ENCODE measurements at places on chromosomes 7 and 10.

DNA sequence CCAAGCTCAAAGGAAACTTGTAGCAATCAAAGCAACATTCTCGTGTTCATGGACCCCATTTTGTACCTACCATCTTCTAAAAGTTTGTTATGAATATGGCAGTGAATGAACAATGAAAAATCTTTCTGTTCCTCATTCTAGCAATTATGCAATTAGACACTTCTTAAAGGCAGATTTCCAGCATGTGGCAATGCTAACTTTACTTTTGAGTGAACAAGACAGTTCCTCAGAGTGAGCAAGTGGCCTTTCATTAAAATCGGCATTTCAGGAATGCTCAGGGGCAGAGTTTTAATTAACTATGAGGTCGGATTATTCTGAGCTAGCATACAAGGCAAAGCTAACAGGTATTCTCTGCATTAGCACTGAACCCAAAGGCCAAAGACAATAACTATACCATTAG, 48.4 kb upstream of the NFE2L3 start:
- DNase-seq, result no peak

- no peak for DNase-seq
These were observed 567.7 kb downstream of the ETV1 start for GRCh38 chr7:13421776-13422175.

DNA sequence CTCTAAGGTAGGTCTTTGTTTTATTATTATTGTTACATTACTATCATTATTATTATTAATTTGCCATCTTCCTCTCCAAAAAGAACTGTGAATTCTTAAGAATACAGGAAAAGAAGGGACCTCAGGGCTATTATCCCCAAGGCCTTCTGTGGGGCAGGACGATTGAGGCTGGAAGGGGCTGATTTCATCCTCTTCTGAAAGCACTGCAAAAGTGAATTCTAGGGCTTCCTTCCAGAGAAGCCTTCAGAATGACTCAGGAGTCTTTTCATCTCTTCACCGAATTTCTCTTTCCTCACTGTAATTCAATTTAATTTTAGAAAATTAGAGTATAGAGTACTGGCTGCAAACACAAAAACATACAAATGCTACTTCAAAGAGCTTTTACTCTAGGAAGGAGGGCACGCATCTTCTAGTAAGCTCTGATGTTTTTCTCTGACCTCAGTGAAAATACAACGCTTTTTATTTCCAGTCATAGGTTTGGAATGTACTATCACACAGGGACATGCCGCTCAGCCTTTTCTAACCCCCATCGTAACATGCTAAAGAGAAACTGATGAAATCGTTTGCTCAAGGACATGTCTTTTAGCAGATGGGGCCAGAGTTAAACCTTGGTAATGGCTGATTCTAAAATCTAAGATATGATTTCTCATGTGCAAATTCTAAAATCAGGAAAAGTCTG, 280.2 kb upstream of the PITRM1 start:
- DNase-seq, result peak; percentile 94

DNA sequence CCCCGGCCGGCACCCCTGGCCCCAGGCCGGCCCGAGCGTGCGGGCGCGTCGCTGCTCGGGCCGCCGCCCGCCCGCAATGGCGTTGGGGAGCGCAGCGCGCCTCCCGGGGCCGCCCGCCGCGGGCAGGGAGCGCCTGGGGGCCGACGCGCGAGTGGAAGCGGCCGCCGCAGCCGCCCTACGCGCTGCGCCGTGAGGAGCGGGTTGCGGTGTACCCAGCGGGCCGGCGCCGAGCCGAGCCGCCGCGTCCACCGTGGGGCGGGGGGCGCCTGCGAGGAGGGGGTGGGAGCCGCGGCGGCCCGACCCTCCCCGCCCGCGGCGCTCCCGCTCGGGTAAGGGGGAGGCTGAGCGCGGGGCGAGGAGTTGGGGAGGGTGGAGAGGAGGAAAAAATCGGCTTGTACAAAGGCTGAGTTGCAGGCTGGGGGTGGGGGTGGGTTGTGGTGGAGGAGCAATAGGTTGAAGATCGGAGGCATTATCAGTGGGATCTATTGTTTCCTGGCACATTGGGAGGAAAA, 473 bp downstream of the PPP1R9A start:
- DNase-seq, result no peak

GRCh38 chr7:130322615-130323014, 22.0 kb upstream of the CPA5 start:
- DNase-seq, result no peak

GRCh38 chr7:16630654-16631053, 14.9 kb downstream of the ANKMY2 start:
- no peak for DNase-seq

DNA sequence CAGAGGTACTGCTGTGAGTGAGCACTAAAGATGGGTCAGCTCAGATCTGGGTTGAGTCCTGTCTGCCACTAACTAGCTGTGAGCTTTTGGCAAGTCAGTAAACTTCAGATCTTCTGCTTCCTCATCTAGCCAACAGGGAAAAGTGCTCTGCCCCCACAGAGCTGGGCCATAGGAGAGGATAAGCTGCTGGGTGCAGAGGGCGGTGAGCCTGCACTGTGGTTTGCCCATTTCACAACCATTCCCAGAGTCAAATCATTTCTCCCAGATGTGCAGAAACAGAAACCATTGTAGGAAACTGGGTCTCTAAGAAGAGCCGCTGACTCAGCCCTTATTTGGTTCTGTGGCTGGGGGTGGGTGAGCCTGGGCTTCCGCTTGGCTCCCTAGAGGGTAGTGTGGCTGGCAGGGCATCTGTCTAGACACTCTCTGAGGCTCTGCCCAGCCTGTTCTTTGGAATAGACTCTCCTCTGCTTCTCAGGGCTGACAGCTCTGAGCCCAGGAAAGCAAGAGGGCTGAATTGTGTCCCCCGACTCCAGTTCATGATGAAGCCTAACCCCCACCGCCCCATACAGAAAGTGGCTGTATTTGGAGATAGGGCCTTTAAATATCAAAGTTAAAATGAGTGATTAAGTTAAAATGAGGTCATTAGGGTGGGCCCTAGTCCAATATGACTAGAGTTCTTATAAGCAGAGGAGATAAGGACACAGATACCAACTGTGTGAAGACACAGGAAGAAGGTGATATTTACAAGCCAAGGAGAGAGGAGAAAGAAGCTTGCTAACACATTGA, 29.5 kb upstream of the ARHGAP22 start:
- DNase-seq, result peak; percentile 96

DNA sequence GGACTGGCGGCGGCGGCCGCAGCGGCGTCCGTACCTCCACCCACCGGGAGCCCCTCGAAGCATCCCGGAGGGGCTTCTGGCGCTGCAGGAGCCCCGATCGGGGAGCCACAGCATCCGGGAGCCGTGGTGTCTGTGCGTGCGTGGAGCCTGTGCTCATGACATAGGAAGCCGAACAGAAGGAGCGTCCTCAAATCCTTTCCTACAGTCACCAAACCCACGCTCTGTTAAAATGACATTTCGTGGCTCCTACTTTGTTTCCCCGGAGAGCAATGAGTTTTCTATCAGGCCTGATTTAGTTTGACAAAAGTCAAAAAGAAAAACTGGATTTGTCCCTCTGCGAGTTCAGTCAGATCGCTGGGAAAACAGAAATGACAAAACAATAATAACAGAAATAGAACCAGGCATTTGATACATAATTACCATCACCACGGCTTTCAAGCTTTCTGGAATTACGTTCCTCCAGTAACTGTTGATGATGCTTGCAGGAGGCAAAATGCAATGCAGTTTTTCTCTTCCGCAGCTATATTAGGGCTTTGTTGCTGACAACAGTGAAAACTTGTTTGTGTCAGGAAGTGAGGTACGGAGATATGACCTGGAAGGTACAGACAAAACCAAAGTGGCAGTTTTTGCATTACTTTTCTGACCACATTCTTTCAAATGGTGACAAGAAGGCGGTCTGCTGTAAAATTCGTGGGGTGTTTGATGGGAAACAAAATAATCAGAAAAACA, 219.3 kb upstream of the MKLN1 start:
- peak; percentile 58 for DNase-seq

- DNase-seq, result no peak
These were observed 61.4 kb upstream of the CTBP2 start for GRCh38 chr10:125221716-125222115.

GRCh38 chr7:104124469-104124868, 83.3 kb downstream of the ORC5 start:
- DNase-seq, result no peak

DNA sequence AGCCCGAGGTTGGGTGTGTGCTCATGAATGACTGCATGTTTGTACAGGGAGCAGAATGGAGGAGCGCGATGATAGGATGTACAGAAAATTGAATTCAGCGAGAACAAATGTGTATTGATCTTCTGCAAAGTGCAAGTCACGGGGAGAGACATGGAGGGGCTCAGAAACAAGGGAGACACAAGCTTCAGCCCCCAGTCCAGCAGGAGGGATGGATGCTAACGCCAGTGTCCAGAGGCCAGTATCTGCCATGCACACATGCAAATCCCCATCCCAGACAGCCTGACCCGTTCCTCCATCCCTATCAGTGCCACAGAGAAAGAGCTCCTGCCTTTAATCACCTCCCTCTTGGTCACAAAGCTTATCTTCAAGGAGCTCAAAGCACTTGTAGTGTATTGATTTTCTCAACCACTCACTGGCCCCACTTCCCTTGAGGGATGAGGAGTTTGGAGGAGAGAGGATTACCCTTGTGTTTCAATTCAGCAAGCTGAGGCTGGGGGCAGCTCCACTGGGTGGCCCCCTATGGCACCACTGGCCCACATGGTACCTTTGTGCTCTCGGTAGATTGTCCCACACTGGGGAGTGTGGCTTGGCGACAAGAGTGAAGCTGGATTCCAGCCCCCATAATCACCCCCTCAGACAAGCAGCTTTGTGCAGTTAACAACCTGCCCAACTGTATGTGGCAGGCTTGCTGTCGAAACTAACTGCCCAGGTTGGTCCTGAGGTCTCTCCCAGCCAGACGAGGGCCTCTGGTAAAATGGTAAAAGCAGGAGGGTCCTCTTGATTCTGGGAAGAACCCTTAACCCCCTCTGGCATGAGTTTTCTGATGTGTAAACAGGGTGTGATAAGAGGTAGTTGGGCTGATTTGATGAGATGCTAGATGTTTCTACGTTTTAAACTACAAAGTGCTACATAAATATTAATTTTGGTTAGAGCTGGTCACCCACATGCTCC, 151.6 kb upstream of the UNC5B start:
- no peak for DNase-seq

DNA sequence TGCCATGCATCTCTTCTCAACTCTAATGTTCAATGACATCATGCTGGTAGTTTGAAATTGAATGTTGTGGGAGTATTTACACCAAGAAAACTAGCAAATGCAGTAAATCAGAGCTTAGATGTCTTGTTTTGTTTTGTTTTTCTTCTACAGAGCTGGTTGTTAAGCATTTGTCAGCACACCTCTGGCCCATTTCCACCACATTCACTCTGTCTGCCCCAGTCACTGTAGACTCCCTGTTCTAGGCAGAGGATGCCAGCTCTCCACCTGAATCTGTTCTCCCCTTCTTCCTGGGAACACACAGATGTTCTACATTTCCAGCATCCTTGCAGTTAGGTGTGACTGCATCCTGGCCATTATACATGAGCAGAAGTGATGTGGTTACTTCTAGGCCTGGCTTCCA, 4.1 kb upstream of the ARHGAP22 start:
- peak; percentile 55 for DNase-seq

GRCh38 chr10:132248455-132249225, 59.1 kb downstream of the STK32C start:
- DNase-seq, result peak; percentile 20

DNA sequence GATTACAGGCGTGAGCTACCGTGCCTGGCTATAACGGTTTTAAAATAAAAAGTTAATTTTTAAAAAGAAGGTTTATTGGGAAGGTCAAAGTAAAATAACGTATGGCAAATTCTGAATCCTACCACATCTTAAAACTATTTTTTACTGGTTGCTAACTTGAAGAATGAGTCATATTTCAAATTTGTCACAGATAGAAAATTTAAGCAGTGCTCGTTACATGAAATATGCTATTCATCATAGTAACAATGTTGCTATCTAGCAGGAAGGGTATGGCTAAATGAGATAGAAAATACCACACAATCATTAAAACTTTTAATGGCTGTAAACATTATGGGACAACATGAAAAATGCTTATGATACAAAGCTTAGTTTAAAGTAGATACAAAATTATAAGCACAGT, 500.5 kb downstream of the PHTF2 start:
- DNase-seq, result peak; percentile 23

- peak; percentile 72 for DNase-seq
These were observed 92.2 kb upstream of the LAMB4 start for GRCh38 chr7:108222236-108222892.

DNA sequence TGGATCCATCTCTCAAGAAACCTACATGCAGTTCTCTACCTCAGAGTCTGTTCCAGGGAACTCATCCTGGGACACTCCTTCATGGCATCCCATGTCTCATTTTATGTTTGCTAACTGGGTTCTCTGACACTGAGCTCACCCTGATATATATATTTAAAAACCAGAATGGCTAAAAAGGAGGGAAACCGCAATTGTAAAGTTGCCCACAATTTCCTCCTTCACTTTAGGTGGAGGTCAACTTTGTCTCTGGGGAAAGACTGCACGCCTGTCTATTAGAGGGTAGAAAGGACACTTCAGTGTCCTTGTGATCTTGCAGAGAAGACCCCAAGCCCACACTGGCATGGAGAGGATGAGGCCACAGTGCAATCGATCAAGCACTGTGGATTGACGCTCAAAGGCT, 131.7 kb downstream of the TEX36 start:
- DNase-seq, result no peak

DNA sequence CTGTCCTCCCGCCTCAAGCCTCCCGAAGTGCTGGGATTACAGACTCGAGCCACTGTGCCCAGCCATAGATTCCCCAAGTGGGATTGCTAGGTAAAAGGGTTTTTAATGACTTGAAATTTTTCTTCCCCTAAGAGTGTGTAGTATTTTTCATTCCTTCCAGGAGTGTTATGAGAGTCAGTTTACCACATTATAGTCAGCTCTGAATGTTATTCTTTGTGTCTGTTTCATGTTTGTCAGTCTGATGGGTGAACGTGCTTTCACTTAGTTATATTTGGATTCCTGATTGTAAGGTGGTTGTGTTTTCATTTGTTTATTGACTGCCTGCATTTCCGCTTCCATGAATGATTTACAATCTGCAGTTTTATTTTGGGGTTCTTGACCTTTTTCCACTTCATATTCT, 6.3 kb downstream of the ZNF212 start:
- no peak for DNase-seq

- DNase-seq, result no peak
These were observed 144.0 kb downstream of the PLPP4 start for GRCh38 chr10:120600871-120601649.

DNA sequence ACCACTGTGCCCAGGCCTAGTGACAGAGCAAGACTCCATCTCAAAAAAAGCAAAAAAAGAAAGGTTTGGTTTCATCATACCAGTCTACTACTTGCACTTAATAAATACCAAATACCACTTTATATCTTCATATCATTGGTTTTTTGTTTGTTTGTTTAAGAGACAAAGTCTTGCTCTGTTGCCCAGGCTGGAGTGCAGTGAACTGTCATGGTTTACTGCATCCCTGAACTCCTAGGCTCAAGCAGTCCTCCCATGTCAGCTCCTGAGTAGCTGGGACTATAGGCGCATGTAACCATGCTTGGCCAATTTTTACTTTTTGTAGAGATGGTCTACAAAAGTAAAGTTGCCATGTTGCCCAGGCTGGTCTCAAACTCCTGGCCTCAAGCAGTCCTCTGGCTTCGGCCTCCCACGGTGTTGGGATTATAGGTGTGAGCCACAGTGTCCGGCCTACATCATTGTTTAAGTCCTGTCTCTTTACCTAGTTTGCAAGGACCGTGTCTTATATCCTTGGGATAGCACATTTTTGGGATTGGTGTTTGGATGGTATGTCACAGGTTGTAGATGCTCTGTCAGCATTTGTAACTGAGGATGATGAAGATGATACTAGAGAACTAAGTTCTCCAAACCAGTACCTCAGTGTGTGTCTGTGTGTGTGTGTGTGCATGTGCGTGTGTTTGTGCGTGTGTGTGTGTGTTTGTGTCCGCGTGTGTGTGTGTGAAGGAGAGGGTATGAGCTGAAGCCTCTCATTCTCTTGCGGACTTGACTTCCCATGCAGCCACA, 9.3 kb downstream of the LMTK2 start:
- no peak for DNase-seq

Data from AG10803 (cell line).